ENCODE measurements at places on chromosomes 4 and X.

GRCh38 chr4:74190332-74190731, 32.4 kb downstream of the MTHFD2L start:
- no peak for DNase-seq

DNA sequence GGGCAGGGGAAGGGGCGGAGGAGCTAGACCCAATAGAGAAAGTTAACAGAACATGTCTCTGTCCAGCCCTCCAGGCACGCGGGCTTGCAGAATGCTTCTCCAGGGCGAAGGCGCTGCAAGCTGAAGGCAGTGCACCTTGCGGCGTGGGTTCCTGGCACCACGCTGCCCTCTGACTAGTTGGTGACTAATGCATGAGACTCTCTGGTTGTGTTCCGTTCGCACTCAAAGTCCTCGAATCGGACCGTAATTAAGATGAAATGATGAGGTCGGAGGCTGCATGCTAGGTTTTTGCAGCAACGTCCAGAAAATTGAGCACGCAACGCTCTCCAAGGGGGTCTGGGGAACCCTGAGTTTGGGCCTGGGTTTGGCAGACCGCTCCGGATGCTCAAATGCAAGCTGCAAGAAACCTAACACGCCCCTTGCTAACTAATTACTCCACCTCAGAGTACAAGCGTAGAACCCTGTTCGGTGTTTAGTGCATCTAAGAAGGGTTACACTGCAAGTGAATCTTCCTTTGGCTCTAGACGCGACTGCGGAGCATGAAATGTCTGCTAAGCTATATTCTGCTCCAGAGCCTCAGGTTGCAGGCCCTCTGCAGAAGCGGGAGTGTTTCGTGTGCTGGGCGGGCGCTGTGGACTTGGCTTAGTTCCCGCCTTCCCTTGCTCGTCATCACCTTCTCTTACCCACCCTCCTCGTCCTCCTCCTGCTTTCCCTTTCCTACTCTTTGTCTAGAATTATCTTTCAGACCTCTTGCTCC, 57.1 kb upstream of the NKAP start:
- peak; percentile 6 for DNase-seq

- no peak for DNase-seq
These were observed 43.5 kb upstream of the ZBTB33 start for GRCh38 chrX:120207009-120207605.

GRCh38 chr4:107060388-107060787, 24.3 kb upstream of the DKK2 start:
- peak; percentile 45 for DNase-seq

GRCh38 chr4:891747-892146, 40.4 kb downstream of the GAK start:
- DNase-seq, result no peak

GRCh38 chrX:44958480-44958879, 85.5 kb downstream of the KDM6A start:
- no peak for DNase-seq

DNA sequence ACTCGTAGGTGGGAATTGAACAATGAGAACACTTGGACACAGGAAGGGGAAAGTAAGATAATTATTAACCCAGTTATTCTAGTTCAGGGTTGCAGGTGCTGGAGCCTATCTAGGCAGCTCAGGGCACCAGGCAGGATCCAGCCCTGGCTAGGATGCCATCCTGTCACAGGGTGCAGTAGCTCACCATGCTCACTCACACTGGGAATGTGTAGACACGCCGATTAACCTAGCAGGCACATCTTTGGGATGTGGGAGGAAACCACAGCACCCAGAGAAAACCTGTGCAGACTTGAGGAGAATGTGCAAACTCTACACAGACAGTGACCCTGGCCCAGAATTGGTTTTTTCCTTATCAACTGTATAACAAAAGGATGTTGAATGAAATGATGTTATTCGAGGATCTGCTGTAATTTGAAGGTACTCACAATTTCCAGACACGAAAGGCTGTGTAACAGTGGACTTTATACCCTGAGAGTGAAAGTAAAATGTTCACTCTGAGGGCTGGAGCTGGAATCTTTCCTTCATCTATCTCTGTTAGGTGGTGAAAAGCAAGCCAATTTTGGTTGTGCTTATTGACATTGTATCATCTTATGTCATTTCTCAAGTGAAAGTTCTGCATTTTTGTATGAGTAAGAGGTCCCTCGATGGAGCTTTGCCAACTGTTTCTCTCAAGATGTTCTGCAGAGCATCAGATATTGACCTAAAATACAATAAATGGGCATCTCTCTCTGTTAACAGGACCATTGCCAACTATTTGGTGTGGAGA, 78.8 kb downstream of the PHEX start:
- DNase-seq, result no peak

DNA sequence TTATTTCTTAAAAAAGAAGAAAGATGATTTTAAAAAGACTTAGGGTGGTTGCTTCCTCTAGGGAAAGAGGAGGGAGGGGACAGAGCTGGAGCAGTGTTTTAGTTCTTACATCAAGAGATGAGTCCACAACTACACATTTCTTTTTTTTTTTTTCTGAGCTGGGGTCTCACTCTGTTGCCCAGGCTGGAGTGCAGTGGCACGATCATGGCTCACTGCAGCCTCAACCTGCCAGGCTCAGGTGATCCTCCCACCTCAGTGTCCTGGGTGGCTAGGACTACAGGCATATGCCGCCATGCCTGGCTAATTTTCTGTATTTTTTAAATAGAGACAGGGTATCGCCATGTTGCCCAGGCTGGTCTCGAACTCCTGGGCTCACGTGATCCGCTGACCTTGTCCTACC, 17.2 kb downstream of the SH3KBP1 start:
- no peak for DNase-seq

DNA sequence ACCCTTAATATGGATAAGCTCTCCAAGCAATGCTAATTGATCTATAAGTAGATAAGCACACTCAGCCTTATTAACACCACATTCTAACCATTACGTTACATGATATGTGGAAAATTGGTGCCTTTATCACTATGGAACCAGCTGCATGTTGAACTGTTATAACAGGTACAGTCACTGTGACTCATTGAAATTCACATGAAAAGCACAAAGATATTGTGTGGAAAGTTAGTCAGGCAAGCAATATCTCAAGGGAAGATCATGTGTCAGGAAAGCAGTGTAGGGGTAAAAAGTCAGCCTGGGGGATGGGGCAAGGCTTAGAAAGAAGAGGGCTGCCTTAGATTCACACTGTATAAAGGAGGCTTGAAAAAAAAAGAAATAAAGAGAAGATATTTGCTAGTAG, 313.7 kb upstream of the SMIM31 start:
- DNase-seq, result peak; percentile 83

GRCh38 chrX:79719568-79720231, 294.9 kb upstream of the TBX22 start:
- DNase-seq, result no peak

- peak; percentile 8 for DNase-seq
These were observed 33.4 kb downstream of the CYTL1 start for GRCh38 chr4:4985844-4986243.

DNA sequence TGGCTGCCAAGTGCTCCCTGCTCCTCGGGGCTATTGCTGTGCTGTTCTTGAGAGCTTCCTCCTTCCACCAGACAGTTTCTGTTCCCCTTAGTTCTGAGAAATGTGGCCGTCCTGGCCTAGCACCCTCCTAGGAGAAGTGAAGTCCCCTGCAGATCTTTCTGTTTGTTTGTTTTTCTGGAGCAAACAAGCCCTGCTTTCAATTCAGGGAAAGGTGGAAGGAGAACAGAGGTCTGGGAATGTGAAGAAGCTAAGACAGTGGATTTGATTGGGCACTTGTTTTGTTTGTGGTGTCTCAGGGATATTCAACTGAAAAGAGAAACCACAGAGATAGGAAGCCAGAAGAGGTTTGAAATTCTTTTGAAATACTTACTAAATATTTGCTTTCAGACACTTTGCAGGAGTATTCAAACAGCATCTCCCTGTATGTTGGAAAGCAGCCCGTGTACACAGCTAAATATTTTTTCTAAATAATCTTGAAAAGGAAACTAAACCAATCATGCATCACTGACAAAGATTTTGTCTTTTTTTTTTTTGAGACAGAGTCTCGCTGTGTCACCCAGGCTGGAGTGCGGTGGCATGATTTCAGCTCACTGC, 36.5 kb upstream of the PPM1K start:
- DNase-seq, result peak; percentile 1

DNA sequence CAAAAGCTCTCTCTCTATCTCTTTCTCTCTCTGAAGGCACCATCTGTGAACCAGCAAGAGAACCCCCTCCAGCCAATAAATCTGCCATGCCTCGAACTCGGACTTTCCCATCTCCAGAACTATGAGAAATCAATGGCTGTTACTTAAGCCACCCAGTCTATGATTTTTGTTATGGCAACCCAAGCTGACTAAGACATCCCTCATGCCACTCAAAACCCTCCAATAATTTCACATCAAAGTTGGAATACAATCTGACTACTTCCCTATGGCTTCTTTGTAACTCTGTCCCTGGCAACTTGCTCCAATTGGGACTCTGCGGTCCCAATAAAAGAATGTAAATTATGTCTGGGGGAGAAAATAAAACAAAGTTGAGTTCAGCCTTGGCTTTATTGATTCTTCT, 265.7 kb downstream of the SHOX start:
- DNase-seq, result no peak

DNA sequence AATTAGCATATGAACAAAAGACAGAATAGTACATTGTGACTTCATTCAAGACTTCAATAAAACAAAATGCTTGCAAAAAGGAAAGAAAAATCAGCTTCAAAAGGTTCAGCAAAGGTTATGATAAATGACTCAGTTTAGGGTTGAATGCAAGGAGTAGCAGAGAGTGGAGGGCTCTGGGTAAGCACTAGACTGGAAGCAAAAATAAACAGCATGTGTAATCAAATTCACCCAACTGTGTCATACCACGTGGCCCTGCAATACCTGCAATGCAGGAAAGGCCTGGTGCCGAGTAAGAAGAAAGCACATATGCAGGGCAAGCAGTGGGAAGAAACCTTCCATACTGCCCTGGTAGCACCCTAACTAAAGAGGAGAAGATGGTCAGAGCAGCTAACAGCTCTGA, 88.7 kb downstream of the ATP11C start:
- DNase-seq, result no peak

- DNase-seq, result no peak
These were observed 562.8 kb upstream of the IGFBP7 start for GRCh38 chr4:57672846-57673433.

GRCh38 chr4:159487284-159487747, 384.4 kb downstream of the RAPGEF2 start:
- DNase-seq, result peak; percentile 83

DNA sequence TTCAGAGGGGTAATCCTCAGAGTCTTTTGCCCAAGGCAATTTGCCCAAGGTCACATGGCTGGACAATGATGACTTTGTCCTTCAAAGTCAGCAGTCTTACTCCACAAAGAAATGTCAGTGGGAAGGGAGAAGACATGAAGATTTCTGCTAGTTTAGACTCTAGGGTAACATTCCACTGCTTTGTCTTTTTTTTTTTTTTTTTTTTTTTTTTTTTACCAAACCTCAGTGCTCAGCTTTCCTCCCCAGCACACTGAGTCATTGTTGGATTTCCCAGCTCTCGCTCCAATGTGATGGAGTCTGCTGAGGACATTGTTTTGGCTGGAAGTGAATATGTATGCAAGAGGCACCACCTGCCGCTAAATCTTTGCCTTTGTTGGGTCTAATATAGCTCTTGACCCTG, 7.2 kb upstream of the C1QTNF7 start:
- peak; percentile 73 for DNase-seq

DNA sequence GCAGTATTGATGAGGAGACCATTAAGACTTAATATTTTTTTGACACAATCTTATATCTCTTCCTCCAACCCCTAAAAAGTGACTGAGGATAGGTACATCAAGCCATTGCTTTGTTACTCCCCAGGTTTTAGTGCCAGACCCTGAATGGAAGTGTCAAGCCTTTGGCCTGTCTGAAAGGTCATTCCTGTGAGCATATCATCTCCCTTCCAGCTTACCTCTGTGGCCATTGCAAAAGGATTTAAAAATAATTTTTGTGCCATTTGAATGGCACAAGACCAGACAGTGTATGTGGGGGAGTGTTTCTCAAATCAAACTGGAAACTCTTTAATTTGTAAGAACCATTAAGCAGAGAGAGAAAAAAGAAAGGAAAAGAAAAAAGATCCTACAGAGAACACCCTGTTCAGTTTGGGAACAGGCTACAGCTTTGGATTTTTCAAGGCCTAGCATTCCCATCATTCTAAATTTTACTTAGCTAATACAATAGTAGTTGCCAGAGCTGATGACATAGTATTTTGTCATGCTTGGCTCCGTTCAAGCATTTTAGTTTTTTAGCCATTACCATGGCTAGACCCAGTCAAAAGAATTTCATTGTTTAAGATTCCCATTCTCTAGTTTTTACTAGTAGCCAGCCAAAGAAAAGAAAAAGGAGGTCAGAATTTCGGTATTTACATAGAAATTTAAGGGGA, 49.6 kb downstream of the HPF1 start:
- peak; percentile 71 for DNase-seq

Data from fibroblast of lung (primary cell).